Common myeloid progenitor, CD34-positive (primary cell): ENCODE measurements at places on chromosomes 12 and 14.
A peak's percentile ranks its signal among the peaks of the same experiment; 100 is the strongest.

DNA sequence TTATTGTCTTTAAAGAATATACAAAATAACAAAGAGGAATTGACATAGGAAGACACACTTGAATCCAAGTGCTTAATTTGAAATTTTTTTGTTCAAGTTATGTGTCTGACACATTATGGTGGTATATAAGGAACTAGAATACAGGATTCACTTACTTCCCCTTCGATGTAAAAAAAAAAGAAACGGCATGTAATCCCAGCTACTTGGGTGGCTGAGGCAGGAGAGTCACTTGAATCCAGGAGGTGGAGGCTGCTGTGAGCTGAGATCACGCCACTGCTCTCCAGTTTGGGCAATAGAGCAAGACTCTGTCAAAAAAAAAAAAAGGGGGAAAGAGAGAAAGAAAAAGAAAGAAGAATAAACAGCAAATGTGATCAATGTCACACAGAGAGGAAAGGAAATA is 8.9 kb downstream of the CLEC12A start:
- DNase-seq, result no peak

DNA sequence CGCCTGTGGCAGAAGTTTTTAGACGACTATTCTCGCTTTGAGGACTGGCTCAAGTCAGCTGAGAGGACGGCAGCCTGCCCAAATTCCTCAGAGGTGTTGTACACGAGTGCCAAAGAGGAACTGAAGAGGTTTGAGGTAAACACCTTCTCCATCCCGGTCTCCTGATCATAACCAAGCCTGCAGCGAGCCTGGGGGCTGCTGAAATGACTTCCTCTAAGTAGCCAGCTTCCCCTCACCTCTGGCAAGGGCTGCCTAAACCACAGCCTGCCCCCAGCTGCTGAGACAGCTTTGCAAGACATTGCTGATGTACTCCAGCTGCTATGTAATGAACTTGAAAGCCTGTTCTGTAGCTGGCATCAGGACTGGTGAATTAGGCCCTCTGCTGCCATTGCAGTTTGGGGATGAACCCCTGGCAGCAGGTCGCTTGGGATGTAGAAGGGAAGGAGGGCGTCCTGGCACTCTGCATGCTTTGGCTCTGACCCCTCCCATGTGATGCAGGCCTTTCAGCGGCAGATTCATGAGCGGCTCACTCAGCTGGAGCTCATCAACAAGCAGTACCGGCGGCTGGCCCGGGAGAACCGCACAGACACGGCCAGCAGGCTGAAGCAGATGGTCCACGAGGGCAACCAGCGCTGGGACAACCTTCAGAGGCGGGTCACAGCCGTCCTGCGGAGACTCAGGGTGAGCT is 84.6 kb downstream of the ESR2 start:
- DNase-seq, result peak; percentile 95

- no peak for DNase-seq
These were observed 143.4 kb upstream of the NAV3 start for GRCh38 chr12:77687321-77687720.

DNA sequence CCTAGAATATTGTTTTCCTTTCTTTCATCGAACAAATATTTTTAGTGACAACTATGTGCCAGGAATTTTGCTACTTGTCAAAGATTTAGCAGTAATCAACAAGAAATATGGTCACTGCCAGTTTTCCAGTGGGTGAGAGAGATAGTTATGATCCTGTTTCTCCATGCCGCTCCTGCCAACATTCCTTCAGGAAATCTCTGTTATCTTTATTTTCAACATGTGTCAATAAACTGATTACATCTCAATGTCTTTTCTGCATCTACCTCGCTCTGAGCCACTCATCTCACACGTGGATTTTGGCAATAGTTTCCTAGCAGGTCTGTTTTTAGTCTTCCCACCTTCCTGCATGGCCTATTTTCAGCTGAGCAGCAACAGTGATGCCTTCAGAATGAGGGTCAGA is 650.0 kb upstream of the STXBP6 start:
- no peak for DNase-seq

DNA sequence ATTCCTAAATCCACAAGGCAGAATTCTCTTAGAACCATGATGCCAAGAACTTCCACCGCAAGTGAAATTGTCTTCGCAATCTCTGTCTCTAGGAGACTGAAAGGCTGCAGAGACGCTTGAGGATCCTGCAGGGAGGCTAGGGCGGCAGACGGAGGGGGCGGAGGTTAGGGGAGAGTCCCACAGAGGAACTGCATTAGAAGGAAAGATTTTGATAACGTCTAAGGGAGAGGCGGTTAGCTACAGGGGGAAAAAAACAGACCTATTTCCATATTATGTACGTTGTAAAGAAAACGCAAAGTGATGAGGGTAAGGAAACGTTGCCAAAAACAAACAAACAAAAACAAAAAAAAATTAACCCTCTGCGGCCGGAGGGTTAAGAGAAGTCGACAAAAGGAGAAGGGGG is 595 bp downstream of the KLHL28 start:
- peak; percentile 67 for DNase-seq

GRCh38 chr12:112439769-112440168 is 21.0 kb downstream of the PTPN11 start:
- no peak for DNase-seq

- no peak for DNase-seq
These were observed 342 bp downstream of the DICER1 start for GRCh38 chr14:95157048-95157326.

DNA sequence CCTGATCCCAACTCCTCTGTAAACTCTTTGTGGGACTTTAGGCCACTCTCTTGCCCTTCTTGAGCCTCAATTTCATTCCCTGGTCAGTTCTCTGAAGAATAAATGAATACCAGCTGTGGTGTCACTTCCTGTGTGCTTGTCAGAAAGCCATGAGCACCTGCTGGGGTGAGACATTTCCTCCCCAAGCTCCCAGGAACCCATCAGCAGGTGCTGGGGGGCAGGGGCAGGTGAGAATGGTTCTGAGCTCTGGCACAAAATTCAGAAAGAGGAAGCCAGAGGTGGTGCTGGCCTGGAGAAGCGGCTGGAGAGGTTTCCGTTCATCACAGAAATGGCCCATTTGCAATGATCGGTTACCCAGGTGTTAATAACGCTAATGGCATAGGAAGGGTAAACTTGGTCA is 14.9 kb downstream of the LHX5 start:
- no peak for DNase-seq

- DNase-seq, result no peak
These were observed 8.5 kb downstream of the CFAP54 start for GRCh38 chr12:96497855-96498254.

- DNase-seq, result no peak
These were observed 7.5 kb upstream of the CLEC4E start for GRCh38 chr12:8548192-8548591.

DNA sequence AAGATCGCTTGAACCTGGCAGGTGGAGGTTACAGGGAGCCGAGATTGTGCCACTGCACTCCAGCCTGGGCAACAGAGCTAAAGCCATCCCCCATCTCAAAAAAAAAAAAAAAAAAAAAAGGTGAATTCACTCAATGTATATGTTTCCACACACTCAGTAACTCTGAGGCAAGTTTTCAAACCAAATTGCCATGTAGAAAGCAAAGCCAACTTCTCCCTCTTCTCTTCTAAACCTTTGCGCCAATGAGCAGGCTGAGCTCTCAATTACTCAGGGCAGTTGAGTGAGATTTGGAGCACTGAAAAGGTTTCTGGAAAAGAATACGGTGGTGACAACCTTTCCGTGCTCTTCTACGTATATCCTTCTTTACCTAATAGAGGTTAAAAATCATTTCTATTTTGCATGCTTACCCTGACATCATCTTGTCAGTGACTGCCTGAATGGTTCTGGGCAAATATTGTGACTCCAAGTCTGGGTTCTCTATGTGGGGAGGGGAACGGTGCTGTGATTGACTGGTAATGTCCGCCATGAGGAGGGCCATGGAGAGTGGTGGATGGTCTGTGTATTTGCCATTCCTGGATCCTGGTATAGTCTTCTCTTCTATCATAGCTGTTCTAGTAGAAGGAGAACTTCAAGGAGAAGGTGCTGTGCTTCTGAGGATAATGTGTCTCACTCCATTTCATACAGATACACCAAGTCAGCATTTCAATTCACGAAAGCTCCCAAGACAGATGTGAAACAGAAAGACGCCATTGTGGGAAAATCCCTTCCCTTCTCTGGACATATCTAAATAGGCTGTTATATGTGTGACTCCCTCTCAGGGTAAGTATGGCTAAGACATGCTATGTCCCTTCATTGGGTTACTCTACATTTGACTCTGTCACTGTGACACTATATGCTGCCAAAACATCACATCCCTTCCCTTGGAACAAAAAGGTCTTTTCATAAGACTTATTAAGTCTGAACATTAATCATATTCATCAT is 46.2 kb upstream of the MED13L start:
- DNase-seq, result no peak

- no peak for DNase-seq
These were observed 48.8 kb upstream of the CHST11 start for GRCh38 chr12:104407922-104408321.

- no peak for DNase-seq
These were observed 678 bp downstream of the MDM1 start for GRCh38 chr12:68331500-68331868.

DNA sequence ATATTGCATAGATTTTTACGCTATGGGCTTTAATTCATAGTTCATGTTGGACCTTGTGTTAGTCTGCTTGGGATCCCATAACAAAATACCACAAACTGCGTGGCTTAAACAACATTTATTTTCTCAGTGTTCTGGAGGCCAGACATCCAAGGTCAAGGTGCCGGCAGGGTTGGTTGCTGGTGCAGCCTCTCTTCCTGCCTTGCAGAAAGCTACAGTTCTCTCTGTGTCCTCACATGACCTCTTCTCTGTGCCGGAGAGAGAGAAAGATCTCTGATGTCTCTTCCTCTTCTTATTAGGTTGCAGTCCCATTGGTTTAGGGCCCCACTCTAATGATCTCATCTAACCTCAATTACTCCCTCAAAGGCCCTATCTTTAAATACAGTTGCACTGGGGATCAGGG is 170.5 kb downstream of the IPO8 start:
- DNase-seq, result no peak

GRCh38 chr12:39329876-39330275 is 113.0 kb downstream of the KIF21A start:
- no peak for DNase-seq

DNA sequence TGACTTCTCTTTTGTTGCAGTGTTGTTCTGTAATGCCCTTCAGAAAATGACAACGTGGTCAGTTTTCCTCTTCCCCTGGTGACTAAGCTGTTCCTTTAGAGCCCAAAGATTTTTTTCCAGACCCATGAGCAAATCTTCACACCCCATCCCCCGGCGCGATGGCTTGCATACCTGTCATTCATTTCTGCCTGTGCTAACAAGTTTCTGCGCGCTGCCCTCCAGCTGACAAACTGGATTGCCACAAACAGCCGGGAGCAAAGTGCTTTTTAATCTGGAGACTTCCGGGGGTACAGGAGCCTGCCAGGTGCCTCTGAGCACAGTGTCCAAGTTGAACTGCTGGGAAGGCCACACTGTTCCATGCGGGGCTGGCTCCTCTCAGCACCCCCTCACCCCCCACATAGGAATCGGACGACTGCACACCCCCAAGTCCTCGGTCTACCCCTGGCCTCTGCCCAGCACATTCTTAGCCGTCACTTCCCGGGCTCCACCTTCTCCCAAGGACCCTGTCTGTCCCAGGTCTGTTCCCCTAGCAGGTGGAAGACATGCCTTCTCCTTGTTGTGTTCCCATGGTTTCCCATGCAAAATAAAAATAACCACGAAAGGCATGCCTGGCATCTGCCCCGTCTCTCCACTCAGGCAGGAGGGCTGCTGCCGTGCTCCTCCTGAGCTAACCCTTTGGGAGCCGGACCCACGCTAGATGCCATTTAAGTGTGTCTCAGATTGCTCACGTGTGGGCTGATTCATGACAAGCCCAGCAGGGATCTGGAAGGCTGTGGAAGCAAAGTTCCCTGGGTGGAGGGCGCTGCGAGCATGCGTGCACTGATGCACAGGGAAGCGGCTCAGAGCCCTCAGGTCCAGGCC is 14.1 kb downstream of the RILPL1 start:
- no peak for DNase-seq

DNA sequence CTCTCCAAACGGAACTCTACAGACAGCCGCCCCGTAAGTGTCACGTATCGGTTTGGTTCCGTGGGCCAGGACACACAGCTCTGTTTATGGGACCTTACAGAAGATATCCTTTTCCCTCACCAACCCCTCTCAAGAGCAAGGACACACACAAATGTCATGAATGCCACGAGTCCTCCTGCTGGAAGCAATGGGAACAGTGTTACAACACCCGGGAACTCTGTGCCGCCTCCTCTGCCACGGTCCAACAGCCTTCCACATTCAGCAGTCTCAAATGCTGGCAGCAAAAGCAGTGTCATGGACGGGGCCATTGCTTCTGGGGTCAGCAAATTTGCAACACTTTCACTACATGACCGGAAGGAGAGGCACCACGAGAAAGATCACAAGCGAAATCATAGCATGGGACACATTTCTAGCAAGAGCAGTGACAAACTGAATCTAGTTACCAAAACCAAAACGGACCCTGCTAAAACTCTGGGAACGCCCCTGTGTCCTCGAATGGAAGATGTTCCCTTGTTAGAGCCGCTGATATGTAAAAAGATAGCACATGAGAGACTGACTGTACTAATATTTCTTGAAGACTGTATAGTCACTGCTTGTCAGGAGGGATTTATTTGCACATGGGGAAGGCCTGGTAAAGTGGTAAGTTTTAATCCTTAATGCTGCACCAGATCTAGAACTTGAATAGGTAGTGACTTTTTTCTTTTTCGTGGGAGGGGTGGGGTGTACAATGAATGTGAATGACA is 69.7 kb downstream of the WDR20 start:
- DNase-seq, result no peak

DNA sequence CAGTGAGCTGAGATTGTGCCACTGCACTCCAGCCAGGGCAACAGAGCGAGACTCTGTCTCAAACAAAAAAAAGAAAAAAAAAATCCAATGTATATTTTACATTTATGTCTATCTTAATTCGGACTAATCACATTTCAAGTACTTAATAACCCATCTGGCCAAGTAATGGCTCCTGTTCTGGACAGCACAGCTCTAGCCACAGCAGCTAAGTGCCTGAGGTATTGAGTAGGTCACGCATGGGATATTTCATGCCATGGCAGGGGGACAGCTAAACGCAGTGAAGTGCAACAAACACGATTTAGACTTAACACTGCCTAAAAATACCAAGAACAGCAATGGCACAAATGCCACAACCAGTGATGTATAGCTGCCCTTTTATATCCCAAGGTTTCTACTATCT is 8.0 kb downstream of the BAZ1A start:
- no peak for DNase-seq

DNA sequence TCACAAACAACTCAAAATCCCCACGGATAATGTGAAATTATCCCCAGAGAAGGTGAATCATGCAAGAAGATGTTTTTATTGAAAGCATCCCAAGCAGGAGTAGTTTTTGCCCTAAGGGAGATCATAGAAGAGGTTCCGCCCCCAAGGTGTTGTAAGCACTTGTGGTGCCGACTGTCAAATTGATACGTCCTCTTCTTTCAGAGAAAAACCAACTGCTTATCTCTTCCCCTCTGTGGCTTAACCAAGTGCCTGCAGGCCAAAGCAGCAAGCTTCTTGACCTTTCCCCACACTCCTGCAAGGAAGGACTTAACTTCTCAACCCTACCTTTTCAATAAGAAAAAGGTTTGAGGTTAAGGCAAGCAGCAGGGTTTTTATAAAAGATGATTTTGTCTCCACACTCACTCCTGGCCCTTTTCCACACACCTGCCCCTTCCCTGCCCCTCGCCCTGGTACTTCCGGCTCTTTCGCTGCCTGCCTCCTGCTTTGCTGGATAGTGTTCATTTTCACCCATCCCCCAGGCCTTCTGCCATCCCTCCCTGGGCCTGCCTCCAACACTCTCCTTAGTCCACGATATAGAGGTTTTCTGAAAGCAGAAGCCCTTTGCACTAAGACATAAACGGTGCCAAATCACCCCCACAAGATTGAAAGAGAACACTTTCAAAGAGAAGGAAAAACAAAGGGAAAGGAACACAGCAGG is 114.5 kb downstream of the EGLN3 start:
- DNase-seq, result peak; percentile 28
